ENCODE measurements at places on chromosomes 4 and X.

- no peak for DNase-seq
Observed at GRCh38 chrX:21155916-21156315, 218.3 kb upstream of the CNKSR2 start.

- no peak for DNase-seq
Observed at GRCh38 chr4:124065936-124066335, 646.6 kb downstream of the ANKRD50 start.

GRCh38 chr4:142373610-142374009 lies 472.5 kb downstream of the INPP4B start:
- no peak for DNase-seq

DNA sequence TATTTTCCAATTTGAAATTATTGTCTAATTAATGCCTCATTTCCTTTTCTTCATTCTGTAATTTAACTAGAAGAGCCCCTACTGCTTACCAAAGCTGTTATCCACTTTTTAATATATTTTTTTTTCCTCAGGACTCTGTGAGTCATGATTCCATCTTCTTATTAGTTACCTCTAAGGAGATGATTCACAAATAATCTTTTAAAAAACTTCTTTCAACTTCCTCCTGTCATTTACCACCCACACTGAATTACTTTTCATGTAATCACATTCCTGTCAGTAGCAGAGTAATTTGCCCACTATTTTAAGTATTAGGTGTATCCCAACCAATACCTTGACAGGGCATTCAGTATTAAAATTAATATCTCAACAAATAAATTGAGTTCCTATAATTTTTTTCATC lies 470.9 kb upstream of the ADGRL3 start:
- no peak for DNase-seq

DNA sequence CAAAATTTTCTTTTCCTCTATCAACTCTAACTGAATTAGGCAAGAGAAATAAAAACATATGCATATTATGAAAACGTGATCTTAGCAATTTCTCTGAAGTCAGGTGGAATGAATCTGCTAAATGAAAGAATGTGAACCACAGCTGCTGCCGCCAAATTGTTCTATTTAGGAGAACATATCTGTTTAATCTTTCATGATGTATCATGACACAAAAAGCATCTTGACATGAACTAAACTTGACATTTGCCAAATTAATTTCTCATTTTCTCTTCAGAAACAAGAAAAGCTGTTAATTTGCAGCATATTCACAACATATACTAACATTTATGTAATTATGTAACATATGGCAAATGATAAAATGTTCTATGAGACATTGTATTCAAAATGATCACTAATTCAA lies 1237.9 kb downstream of the TECRL start:
- no peak for DNase-seq

- DNase-seq = no peak
Observed at GRCh38 chr4:88093874-88094273, 64.6 kb downstream of the ABCG2 start.

GRCh38 chr4:5940470-5941203 lies 47.8 kb upstream of the CRMP1 start:
- DNase-seq = no peak

DNA sequence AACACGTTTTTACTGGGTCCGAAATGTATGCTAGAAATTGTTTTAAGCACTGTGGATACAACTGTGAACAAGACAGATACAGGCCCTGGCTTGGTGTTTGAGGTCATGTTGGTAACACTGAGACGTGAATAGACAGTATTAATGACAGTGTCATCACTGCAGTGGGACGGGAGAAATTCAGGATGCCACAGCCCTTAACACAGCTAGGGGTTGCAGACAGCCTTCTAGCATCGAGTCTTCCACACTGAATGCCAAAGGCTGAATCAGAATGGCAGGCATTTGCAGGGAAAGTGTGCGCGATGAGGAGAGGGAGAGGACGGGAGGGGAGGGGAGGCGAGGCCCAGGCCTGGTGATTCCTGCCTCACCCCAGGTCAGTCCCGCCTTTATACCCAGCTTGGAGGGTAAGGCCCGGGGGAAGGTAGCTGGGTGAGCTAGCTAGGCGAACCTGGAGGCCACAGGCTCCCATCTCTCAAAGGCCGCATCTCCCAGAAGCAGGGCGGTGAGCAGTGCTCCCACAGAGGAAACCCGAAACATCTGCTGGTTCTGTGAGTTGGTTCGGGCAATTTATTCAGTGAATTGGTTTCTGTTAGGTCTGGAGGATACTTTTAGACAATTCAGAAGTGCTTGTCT lies 44.1 kb upstream of the CLDN24 start:
- DNase-seq = no peak

- DNase-seq = no peak
Observed at GRCh38 chrX:8037593-8038348, 110.6 kb upstream of the PNPLA4 start.

DNA sequence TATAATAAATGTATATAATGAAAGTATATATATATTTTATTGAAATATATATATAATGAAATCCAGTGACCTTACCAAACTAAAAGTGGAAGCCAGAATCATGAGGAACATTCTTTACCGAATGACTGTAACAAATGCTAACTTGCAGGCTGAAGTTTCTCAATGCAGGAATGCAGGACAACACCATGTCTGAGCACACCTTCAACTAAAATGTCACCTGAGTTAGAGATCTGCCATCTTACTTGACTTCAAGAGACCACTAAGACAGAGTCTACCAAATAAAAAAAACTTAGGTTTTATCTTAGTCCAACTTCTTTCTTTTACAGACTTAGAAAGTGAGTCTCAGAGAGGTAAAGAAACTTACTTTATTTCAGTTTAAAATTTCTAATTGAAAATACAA lies 176.2 kb downstream of the FSTL5 start:
- DNase-seq = no peak

- no peak for DNase-seq
Observed at GRCh38 chrX:34813618-34814017, 129.0 kb upstream of the FAM47B start.

GRCh38 chrX:1239681-1240142 lies 27.3 kb upstream of the CRLF2 start:
- DNase-seq = no peak

Measured in activated T-helper 1 cell treated with anti-CD3 and anti-CD28 coated beads, Interleukin-2, amount 50 U/mL, for 16 hours (primary cell).